ENCODE measurements at places on chromosomes 5 and 9.

DNA sequence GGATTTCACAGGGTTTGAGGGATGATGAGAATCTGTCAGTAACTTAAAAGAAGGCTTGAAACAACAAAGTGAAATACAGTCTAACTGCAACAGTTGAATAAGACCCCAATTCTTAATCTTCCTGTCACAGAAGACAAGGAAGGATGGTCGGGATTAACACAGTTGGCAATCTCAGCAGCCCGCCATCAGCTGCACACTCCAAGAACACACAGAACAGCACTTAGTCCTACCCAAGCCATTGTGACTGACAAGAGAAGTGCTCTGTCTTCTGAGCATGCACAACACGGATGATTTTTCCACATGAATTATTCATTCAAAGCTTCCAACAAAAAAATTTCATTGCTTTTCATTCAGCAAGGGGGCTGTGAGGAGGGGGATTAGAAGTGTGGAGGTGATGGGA is 576.1 kb downstream of the TLE4 start:
- DNase-seq, result no peak

GRCh38 chr5:98992552-98992951 is 63.7 kb upstream of the CHD1 start:
- no peak for DNase-seq

DNA sequence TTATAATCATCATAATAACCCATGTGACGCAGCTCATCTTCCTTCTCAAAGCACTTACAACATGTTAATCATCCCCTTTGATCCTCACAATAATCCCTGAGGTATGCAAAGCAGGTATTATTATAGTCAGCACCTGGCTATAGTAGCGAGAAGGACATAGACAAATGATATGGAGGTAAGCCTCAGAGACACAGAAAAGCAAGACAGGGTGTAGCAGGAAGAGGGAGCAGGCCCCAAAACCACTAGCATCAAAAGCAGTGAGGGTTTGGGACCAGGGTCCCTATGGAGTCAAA is 139.2 kb upstream of the SLC30A5 start:
- no peak for DNase-seq

GRCh38 chr5:28580616-28581015 is 1542.2 kb upstream of the CDH9 start:
- DNase-seq, result no peak

GRCh38 chr5:125446986-125447385 is 700.5 kb upstream of the ZNF608 start:
- no peak for DNase-seq

- DNase-seq, result no peak
Measured at GRCh38 chr5:173802670-173803165, 85.4 kb upstream of the CPEB4 start.

- DNase-seq, result peak; percentile 69
Measured at GRCh38 chr5:32597041-32597629, 11.8 kb downstream of the SUB1 start.

- DNase-seq, result no peak
Measured at GRCh38 chr5:178431063-178431781, 159.0 kb downstream of the COL23A1 start.

- peak; percentile 46 for DNase-seq
Measured at GRCh38 chr9:37302277-37302676, 120.2 kb upstream of the GRHPR start.

DNA sequence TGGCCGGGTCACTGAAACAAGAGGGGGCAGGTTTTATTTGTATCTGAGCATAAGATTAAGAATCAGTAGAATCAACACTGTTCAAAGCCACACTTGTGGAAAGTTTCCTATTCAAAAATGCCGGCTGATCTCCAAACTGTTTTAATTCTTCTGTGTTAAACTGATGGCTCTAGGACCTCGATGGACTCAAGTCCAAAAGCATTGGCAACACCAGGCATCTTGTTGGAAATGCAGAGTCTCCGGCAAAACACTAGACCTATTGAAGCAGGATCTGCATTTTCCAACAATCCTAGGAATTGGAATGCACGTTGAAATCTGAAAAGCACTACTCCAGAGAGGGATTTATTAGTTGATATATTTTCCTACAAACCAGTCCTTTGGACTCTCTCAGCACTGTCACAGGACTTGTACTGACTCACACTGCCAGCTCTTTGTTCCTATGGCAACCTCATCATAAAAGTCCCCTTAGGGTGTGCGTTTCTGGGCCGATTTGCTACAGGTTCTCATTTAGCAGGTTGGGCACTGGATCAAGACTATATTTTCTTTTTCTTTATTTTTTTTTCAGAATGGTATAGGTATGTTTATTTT is 48.1 kb upstream of the PCA3 start:
- no peak for DNase-seq

GRCh38 chr5:181203777-181204112 is 1.3 kb downstream of the TRIM7 start:
- no peak for DNase-seq

DNA sequence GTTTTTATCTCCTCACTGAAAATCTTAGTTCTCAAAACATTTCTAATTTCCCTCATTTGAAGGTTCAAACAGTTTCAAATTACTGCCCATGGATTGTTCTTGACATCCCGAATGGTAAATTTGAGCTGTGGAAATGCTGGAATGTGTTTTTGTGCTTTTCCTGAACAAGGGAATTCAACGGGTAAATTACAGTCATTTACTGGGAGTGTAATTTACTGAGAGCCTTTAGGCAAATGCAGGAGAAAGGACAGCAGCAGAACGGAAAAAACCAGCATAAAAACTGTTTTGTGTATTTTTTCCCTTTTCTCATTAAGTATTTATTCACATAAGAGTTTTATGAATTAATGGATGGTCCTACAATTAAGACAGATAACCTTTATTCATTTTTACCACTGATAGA is 139.2 kb downstream of the PBX3 start:
- no peak for DNase-seq

GRCh38 chr5:147565524-147565923 is 55.7 kb upstream of the DPYSL3 start:
- peak; percentile 48 for DNase-seq

DNA sequence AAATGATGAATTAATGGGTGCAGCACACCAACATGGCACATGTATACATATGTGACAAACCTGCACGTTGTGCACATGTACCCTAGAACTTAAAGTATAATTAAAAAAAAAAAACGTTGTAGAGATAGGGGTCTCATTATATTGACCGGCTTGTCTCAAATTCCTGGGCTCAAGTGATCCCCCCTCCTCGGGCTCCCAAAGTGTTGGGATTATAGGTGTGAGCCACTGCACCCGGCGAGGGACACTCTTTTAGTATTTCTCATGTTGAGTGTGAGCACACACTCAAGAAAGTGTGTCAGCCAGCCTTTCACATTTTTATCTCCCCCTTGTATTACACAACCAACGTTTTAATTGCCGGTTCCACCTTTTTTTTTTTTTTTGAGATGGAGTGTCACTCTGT is 87.7 kb upstream of the SPIN1 start:
- DNase-seq, result no peak

DNA sequence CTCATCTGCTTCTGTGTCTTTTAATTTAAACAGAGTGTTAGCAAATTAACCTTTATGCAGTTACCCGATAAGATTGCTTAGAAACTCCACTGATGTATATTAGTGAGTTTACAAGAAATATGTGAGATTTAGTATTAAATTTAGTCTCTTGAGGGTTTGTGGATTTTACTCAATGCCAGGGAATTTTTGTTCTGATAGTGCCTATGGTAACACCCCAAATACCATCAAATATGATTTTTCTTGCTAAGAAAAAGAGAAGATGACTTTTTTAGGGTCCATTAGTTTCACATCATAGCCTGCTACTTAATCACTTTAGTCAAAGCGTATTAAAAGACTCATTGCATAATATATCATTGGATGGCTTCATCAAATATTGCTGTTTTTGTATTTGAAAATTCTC is 224.9 kb downstream of the PCSK5 start:
- DNase-seq, result no peak

- no peak for DNase-seq
Measured at GRCh38 chr9:90064971-90065370, 460.2 kb downstream of the GADD45G start.

DNA sequence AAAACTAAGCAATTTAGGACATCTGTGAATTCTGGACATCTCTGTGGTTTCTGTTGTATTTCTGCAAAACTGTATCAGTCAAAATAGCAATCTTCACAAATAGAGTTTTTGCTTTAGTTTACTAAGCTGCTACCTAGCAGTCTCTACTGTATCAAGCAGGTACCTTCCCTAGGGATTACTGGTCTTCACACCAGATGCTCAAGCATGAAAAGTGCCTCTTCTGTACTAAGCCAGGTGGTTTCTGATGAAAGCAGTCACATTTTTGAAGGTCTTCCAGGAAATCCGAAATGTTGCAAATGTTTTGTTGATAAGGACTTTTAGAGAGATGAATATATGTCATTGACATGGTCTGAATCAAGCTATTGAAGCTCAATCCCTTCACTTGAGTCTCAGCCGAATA is 540.0 kb downstream of the KCTD16 start:
- DNase-seq, result no peak

GRCh38 chr5:15640116-15640515 is 140.1 kb downstream of the FBXL7 start:
- DNase-seq, result no peak

DNA sequence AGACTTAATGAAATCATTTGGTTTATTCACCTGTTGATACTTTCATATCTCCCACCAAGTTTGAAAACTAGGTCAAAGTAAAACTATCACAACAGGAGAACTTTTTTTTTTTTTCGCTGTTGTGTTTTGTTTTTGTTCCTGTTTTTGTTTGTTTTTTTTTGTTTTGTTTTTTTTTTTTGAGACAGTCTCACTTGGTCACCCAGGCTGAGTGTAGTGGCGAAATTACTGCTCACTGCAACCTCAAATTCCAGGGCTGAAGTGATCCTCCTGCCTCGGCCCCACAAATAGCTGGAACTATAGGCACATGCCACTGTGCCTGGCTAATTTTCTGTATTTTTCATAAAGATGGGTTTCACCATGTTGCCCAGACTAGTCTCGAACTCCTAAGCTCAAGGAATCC is 49.3 kb downstream of the MLLT3 start:
- no peak for DNase-seq

DNA sequence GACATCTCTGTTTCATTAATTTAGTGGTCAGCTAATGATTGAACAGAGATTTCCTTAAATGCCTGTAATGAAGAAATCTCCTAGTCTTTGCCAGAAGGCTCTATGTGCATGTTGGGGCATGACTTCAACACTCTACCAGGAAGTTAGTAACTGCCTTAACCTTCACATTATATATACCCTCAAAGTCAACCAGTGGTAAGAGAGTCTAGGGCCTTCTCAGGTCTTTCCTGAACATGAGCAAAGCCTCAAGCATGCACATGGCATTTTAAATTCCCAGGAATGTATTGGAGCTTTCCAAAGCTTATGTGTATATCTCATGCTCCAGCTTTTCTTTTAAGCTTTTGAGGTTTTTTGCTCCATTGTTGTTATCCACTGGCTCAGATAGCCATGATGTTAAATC is 388.3 kb downstream of the ARRDC3 start:
- DNase-seq, result no peak

- no peak for DNase-seq
Measured at GRCh38 chr9:21357479-21358460, 7.1 kb upstream of the IFNA6 start.

- no peak for DNase-seq
Measured at GRCh38 chr5:177530638-177531037, 13.9 kb upstream of the DDX41 start.

DNA sequence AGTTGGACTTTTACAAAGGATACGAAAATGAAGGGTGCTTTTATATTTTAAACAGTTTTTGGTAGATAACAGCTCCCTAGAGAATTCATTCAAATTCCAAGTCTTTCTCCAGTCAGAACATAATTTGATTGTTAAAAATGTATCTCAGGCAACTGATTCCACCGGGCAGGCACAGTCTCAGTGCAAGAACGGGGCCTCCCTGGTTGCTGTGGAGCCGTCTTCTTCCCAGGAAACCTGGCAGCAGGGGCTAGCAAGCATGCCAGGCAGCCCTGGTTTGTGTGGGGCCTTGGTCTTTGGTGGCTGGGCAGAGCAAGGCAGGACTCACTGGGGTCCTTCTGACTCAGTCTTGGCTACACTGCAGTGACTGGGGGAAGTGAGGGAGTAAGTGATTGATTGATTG is 143.5 kb downstream of the NXNL2 start:
- no peak for DNase-seq

DNA sequence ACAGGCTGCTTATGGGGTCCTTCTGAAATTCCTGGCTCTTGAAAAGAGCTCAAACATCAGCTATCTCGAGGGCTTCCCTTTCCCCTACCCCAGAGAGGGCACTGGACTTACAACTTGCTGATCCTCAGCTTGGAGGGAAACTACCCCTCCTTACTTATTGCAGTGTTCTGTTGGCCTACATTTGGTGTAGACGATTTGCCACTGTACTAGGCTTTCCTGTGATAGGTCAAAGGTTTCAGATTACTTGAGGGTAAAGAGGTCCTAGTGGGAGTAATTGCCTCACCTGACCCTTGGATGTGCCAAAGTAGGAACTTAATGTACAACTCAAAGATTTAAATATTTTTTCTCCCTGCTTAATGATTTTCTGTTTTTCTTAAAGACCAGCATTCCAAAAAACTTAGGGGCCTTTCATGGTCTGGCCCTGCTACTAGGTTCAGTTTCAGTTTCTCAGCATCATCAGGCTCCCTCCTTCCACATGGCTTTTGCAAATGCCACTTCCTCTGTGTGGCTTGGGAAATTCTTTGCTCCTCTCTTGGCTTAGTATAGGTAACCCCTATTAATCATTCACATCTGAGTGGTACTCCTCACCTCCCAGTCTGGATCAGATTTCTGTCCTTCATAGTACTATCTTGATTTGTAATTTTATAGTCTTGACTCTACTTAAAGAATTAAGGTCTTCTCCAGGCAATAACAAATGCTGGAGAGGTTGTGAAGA is 32.4 kb downstream of the CYSTM1 start:
- no peak for DNase-seq

GRCh38 chr5:91670563-91670962 is 287.4 kb upstream of the ARRDC3 start:
- DNase-seq, result no peak

DNA sequence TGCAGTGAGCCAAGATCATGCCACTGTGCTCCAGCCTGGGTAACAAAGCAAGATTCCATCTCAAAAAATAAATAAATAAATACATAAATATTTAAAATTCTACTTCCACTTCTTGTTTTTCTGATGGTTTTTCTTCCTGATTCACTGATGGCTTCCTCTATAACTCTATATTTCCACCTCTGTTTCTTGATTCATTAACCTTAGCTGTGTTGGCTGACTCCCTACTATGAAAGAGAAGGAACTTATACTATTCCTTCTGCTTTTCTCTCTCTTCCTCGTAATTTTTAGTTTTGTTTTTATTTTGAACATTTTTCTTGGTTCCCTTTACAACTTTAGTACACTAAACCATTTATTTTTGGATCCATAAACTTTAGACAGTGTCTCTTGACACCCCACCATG is 103.5 kb downstream of the MAMDC2 start:
- no peak for DNase-seq

GRCh38 chr5:163649514-163649913 is 144.1 kb downstream of the MAT2B start:
- DNase-seq, result peak; percentile 1
